ENCODE measurements at places on chromosomes 2 and 18.

GRCh38 chr18:26082475-26082874 lies 7.9 kb downstream of the SS18 start:
- DNase-seq = no peak

GRCh38 chr2:120287183-120288015 lies 34.7 kb downstream of the RALB start:
- DNase-seq = no peak

GRCh38 chr2:154698721-154699574 lies 453 bp downstream of the KCNJ3 start:
- DNase-seq = no peak

- no peak for DNase-seq
Measured at GRCh38 chr2:128378231-128379020, 59.8 kb upstream of the HS6ST1 start.

DNA sequence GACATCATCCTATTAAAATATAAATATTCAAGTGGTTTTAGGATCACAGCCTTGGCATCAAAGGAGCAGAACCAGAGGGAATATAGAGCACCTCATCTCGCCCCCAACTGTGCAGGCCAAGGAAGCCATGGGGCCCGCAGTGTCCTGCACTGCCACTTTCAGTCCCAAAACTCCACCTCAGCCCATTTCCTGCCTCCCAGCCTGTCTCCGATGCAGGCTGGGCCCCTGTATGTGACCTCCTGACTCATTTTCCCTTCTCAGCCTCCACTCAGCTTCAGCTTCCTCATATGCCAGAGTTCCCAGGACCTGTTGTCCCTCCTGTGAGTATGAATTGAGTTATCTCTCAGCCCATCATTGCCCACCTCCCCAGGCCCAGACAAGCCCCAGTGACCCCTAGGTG lies 72.9 kb upstream of the GLI2 start:
- no peak for DNase-seq

- no peak for DNase-seq
Measured at GRCh38 chr2:143468341-143468888, 339.2 kb downstream of the ARHGAP15 start.

GRCh38 chr2:168087401-168087800 lies 160.0 kb downstream of the STK39 start:
- DNase-seq = no peak

- DNase-seq = no peak
Measured at GRCh38 chr2:221485503-221485870, 86.6 kb downstream of the EPHA4 start.

DNA sequence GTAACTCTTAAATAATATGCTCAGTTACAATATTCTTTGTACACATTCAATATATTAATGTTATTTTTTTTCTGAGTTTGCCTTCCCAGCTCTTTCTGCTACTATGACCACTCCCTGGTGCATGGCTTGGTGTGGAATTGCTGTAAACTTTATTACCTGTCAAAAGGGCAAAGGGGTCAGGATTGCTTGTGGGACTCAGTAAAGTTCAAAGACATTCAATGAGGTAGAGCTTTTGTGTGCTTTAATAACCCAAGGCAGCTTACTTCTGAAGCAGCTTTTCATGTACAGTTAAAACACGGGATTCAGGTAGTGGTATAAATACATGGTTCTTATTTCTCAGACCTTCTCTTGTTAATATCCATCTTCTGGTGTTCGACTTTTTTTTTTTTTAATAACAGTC lies 132.8 kb downstream of the MEIS1 start:
- no peak for DNase-seq

GRCh38 chr2:132668189-132668823 lies 1.7 kb downstream of the LYPD1 start:
- no peak for DNase-seq

- DNase-seq = no peak
Measured at GRCh38 chr2:149330127-149331022, at the start of gene LYPD6. Gene LYPD6, plus strand, starts transcription at chr2:149330587. Its CDS starts 107,122 bp downstream, at chr2:149437709.

DNA sequence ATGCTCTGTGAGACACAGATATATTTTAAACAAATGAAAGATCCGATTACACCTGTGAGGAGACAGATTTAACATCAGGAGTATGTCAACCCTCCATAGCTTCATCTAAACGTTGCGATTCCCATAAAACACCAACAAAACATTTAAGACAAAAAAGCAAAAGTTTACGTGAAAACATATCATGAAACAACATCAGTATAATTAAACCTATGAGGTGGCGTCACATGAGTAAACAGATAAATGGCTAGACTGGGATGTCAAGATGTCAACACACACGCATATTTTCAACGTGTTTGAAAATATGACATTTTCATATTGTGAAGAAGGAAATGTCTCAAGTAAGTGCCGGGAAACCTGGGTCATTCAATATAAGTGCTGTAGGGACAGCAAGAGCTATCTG lies 25.5 kb upstream of the GPC1 start:
- no peak for DNase-seq
